ENCODE measurements at places on chromosomes 5 and 9. TPM values are rescaled to one million over a fixed set of nuclear protein-coding genes. Genes with fewer than 3 reads are reported as not detected.

GFI1B gene
- not detected for total RNA-seq

PCDHGA2 gene
- total RNA-seq, result 1.4 TPM

TAF11L10 gene
- not detected for total RNA-seq

CDC20B gene
- not detected for total RNA-seq

NSD1 gene
- 18.8 TPM for total RNA-seq

PCDHB5 gene
- total RNA-seq, result under 0.01 TPM

GDF9 gene
- not detected for total RNA-seq

IFNB1 gene
- total RNA-seq, result not detected

DBH gene
- total RNA-seq, result not detected

PALM2AKAP2 gene
- total RNA-seq, result 0.53 TPM

FXN gene
- total RNA-seq, result 8.9 TPM

SPAAR gene
- not detected for total RNA-seq

SLC4A9 gene
- not detected for total RNA-seq

FBP2 gene
- total RNA-seq, result 0.29 TPM

GARIN3 gene
- not detected for total RNA-seq

QRFP gene
- not detected for total RNA-seq

TSSK1B gene
- total RNA-seq, result not detected

FAM200C gene
- 2.6 TPM for total RNA-seq

MEF2C gene
- total RNA-seq, result 2.6 TPM

SOX30 gene
- total RNA-seq, result not detected

PCDHB10 gene
- 0.58 TPM for total RNA-seq

GRIN3A gene
- total RNA-seq, result not detected

DMRTA1 gene
- under 0.01 TPM for total RNA-seq

CA9 gene
- total RNA-seq, result 1.1 TPM
